ENCODE measurements at places on chromosomes 3 and 15.

- no peak for DNase-seq
Measured at GRCh38 chr15:52069559-52069958, 43.0 kb downstream of the BCL2L10 start.

GRCh38 chr15:48703544-48703943 is 58.0 kb upstream of the FBN1 start:
- DNase-seq = no peak

GRCh38 chr3:68135067-68135466 is 480.7 kb upstream of the SUCLG2 start:
- no peak for DNase-seq

DNA sequence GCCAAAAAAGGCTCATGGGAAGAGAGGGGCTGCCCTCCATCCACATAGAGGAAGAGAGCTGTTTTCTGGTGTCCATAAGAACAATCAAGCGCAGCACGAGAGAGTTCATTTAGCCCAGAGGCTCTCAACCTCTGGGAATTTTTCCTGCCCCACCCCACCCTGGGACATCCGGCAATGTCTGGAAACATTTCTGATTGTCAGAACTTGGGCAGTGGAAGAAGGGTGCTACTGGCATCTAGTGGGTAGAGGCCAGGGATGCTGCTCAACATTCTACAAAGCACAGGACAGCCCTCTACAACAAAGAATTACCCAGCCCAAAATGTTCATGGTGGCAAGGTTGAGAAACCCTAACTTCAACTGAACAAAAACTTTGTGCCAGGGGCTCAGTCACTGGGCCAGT is 92.9 kb downstream of the RAB11A start:
- DNase-seq = no peak

- peak; percentile 87 for DNase-seq
Measured at GRCh38 chr3:50572158-50572557, 2.8 kb downstream of the HEMK1 start.

DNA sequence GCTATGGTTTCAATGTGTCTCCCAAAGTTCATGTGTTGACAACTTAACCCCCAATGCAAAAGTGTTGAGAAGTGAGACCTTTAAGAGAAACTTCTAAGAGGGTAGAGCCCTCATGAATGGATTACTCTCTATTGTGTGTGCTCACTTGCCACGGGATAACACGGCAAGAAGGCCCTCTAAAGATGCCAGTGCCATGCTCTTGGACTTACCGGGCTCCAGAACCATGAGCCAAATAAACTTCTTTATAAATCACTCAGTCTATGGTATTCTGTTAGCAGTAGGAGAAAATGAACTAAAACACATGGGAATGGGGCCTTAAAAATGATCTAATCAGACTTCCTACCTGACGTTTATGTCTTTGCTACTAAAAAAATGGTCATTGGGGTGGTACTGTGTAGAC is 2.6 kb upstream of the TCF12 start:
- DNase-seq = no peak

- DNase-seq = no peak
Measured at GRCh38 chr3:30661098-30661873, 54.9 kb downstream of the TGFBR2 start.

GRCh38 chr3:128486681-128487537 is 6.1 kb downstream of the GATA2 start:
- DNase-seq = peak; percentile 32

GRCh38 chr3:143718463-143718862 is 129.8 kb downstream of the SLC9A9 start:
- DNase-seq = no peak

GRCh38 chr3:187798531-187799530 is 53.6 kb upstream of the BCL6 start:
- no peak for DNase-seq

- DNase-seq = no peak
Measured at GRCh38 chr15:35327789-35328188, 218.2 kb downstream of the DPH6 start.

GRCh38 chr3:133393691-133394474 is 6.0 kb upstream of the BFSP2 start:
- no peak for DNase-seq

DNA sequence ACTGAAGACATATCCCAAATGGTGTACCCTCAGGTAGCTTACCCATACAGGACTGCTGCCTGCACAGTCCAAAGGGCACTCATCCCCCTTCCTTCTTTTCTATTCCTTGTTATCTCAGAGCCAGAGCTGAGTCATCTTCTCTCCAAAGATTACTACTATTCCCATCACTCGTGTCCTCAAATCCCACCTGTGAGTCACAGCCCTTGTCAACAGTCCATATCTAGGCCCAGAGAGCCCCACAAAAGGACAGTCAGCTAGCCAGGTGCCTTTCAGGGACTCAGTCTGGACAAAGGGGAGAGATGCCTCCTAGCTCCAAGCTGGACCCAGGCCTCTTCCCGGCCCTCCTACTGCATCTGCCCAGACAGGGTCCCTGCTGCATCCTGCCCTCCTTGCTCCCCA is 11.0 kb downstream of the PARP16 start:
- DNase-seq = no peak

- no peak for DNase-seq
Measured at GRCh38 chr3:184645336-184645735, 66.5 kb downstream of the MAGEF1 start.

- DNase-seq = no peak
Measured at GRCh38 chr3:157219215-157219614, 59.3 kb upstream of the CCNL1 start.

DNA sequence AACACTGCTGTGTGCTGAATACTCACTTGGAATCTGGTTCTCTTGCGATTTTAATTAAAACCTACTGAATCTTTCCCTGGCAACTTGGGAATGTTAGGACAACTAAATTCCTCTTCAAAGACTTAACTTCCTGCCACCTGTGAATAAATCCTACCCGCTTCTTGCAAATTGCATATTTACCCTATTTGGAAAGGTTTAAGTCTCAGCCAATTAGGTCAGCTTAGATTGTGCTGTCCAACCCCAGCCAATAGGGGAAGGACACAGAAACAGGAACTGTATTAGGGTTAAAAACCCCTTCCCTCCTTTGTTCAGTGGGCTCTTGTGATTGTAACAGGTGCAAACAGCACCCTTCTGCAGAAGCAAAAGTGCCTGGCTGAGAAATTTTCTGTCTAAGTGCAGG is 38.6 kb upstream of the FSTL1 start:
- DNase-seq = no peak

DNA sequence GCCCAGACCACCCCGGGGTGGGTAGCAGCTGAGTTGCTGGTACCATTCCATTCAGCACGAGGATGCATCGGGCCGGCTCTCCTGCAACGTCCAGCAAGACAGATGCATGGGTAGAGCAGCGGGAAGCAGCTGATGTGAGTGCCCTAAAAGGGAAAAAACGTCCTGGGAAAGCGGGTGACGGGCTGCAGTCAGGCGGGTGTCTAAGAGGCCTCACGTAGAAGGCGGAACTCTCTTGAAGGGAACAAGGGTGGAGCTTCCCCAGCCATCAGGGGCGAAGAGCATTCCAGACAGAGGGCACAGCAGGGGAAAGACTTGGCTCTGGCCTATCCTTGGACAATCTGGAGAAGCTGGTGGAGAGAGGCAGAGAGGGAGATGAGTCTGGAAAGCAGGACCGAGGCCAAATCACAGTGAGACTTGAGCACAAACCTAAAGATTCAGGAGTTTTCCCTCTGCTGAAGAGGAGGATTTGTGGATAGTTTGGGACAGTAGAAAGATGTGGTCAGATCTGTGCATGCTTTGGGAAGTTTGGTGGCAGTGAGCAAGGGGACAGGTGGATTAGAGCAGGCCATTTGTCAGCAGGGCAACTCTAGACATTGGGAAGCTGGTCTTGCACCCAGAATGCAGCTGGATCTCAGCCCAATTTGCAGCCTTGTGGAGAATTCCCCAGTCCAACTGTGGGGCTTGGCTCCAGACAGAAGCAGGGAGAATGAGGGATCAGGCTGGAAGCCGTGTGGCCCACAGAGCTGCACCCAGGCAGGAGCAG is 70.7 kb downstream of the SEMA5B start:
- no peak for DNase-seq

DNA sequence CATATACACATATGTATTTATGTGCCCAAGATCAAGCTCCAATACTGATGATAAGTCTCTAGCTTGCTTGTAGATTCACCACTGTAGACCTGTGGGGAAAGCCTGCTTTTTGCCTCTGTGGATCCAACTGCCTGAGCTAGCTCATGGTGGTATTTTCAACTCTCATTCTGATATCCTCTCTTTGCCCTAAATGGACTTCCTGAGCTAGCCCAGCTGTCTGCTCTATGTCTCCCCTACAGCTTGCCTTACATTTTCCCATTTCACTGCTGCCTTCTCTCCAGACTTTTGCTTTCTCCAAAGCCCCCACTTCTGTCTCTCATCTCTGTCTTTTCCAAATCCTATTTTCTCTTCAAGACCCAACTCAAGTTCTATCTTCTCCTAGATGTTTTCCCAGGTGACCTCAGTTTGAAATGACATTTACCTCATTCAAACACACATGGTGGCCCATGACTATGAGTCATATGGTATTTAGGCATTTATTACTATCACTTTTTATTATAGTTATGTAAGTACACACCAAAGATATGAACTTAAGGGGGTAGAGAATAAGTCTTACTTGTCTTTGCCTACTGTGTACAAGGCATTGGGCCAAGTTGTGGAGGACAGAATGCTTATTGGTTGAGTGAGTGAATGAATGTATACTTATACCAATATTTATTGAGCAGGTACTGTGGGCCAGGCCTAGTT is 191.7 kb downstream of the NR1D2 start:
- no peak for DNase-seq

- no peak for DNase-seq
Measured at GRCh38 chr15:66459818-66460615, 37.5 kb downstream of the SNAPC5 start.

GRCh38 chr3:138684396-138684795 is 75.8 kb downstream of the FAIM start:
- DNase-seq = no peak

DNA sequence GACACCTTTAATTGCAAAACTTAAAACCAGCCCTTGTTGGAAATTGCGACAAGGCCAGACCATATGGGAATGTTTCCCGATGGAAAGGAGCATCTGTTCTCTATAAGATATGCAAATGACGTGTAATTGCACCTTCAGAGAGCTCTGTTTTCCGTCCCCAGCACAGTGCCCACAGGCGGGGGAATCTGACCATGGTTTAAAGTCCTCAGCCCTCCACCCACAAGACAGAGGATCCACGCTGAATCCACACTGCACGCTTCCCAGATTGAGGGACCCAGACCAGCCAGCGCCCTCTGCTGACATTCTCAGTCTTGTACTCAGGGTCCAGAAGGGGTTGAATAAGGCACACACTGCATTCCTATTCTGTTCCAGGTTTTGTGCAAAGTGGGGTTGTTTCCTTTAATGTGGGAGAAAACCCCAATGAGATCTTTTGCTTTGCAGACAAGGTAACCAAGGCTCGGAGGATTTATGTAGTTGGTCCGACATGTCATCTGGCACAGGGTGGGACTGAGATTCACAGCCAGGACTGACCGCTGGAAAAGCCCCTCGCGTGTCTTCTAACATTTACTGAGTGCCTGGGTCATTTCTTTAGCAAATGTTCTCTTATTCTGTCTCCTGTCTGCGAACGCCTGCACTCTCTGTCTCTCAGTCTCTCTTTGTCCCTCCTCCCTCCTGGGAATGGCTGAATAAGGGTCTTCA is 36.8 kb upstream of the KLHL25 start:
- peak; percentile 61 for DNase-seq

- DNase-seq = no peak
Measured at GRCh38 chr15:78302579-78303312, 3.3 kb upstream of the SKIC8 start.

DNA sequence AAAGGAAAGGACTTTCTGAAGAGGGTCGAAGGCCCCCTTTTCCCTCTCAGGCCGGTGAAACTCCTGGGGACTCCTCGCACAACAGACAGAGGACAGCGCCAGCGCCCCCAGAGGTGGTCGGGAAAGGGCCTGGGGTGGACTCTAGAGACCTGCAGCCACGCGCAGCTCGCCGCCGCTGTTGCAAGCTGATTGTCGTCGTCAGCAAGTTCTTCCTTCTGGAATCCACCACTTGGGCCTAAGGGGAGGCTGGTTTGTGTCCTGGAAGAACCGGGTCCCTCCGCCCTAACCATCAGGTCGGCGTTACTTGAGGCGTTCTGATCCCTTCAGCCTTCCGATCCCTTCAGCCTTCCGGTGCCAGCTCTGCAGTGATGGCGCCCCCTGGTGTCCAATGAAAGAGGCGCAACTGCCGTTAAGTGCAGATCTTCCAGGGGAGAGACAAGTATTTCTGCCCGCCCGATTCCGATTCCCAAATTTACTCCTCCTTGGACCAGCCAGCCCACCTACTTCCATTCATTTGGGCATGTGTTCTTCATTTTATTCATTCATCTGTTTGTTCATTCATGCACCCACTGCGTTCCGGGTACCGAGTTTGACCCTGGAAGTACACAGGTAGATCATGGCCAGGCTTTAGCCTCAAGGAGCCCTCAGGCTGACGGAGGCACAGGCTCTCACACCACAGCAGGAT is 77.2 kb upstream of the SLC6A11 start:
- DNase-seq = peak; percentile 83

DNA sequence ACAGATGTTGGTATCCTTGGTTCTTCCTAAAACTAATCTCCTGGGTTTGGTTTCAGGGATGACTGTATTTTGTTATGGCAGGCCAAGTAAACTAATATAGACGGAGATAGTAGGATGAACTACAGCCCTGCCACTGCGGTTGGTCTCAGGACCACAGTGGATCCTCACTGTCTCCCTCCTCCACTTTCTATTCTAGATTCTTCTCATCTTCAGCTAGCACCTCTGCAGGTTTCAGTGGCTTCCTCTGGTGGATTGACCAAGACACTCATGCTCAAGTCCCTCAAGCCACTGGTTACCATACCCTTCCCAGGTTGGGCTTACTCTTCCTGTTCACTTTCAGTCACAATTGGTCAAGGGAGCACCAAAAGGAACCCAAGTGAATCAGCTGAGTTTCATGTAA is 71.1 kb upstream of the CLDN18 start:
- no peak for DNase-seq

GRCh38 chr3:177300039-177300833 is 103.0 kb upstream of the TBL1XR1 start:
- DNase-seq = no peak

DNA sequence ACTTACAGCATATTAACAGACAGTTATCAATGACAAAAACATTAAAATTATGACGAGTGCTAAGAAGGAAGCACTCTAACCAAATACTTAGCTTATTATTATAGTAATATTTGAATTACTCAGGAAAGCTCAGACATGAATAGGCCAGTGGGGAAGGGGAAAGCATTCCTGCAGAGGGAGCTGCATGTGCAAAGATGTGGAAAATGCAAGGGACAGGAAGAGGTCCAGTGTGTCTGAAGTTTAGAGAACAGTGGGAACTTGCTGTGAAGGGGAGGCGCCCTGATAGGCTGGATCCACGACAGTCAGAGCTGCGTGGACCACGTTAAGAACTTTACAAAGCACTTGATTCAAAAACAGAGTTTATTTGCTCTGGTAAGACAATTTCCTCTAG is 1.2 kb upstream of the SPICE1 start:
- DNase-seq = no peak

DNA sequence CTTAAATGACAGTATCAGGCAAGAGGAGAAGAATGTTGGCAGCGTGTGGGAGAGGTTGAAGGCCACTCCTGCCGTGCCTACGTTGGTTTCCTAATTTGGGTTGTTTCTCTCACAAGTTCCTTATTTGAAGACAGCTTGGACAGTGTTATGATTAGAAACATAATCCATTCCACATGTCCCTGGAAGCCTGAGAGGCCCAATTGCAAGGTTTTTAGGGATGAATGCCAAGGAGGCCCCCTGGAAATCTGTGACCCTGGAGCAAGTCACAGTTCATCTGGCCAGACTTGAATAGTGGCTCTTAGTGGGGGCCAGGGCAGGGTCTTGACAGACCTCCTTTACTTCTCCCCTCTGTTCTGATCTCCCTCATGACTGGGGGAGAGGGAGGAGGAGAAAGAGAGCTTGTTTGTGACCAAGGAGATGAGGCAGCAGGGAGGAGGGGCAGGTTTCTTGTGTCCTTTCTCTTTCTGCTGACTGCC is 584.4 kb upstream of the TBL1XR1 start:
- DNase-seq = no peak
